Spinal cord (tissue), 10 donors: ENCODE measurements at places on chromosomes 1 and 21.

DNA sequence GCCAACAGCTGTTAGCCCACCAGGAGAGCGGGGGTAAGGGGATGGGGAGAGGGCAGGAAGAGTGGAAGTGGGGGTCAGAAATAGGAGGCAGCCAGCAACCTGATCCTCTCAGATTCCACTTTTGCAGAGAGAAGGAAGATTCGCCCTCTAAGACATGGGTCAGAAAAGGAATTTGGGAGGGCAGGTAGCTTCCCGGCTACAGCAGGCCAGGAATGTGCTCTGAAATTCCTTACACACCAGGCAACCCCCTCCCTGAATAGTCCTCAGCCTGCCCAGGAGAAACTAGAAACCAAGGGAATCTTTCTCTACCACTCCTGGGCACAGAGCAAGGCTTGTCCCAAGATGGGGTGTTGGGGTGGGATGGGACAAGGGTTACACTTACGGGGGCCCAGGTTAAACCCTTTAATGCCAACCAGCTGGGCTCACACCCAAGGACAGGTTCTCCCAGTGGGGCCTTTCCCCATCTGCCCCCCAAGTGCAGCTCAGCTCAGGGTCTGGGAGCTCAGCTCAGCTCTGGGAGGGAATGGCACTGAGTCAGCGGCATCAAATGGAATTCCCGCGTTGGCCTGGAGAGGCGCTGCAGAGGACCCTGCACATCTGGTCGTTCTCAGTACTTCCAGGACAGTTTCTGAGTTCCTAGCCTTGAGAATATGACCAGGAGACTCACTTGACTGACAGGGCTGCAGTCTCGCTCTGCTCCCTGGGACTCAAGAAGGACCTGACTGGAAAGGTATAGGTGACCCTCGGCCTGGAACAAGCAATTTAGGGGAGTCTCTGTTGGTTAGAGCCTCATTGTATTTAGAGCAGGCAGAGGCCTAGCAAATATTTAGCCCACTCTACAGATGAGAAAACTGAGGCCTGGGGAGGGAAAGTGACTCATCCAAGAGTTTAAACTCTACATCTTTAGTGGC, 761 bp downstream of the TNNT2 start:
- no peak overlapping the region for H3K27ac ChIP-seq
- H3K27me3 ChIP-seq = no peaks in the 10 kb centered on the region
- H3K36me3 ChIP-seq = no peaks in the 10 kb centered on the region
- DNase-seq = no peak

- H3K36me3 ChIP-seq = peaks cover 12% of the 10 kb centered on the region
- no peaks in the 10 kb centered on the region for H3K27me3 ChIP-seq
- no peak overlapping the region for H3K27ac ChIP-seq
- H3K4me3 ChIP-seq = no peak overlapping the region
- no peak for DNase-seq
Measured at GRCh38 chr1:7352364-7352763, 418.7 kb upstream of the VAMP3 start.

DNA sequence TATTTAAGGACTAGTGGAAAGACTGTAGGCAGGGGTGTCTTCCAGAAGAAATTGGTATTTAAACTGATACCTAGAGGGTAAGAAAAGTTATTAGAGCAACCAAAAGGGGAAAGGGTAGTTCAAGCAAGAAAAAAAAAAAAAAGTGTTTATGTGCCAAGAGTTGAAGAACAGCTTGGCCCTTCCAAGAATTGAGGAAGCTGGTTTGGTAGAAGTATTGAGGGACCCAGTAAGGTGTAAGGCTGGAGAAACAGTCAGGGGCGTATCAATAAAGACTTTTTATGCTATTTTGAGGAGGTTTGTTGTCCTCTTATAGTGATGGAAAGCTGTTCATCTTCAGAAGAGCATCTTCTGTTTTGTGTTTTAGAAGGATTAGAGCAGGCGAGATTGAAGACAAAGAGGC, 108.3 kb downstream of the PTPRC start:
- H3K27me3 ChIP-seq = no peaks in the 10 kb centered on the region
- no peak overlapping the region for H3K27ac ChIP-seq

- H3K4me3 ChIP-seq = no peak overlapping the region
- no peak overlapping the region for H3K27ac ChIP-seq
- DNase-seq = no peak
- H3K27me3 ChIP-seq = no peaks in the 10 kb centered on the region
- no peaks in the 10 kb centered on the region for H3K4me1 ChIP-seq
Measured at GRCh38 chr21:44057960-44058651, 46.0 kb downstream of the TRAPPC10 start.

DNA sequence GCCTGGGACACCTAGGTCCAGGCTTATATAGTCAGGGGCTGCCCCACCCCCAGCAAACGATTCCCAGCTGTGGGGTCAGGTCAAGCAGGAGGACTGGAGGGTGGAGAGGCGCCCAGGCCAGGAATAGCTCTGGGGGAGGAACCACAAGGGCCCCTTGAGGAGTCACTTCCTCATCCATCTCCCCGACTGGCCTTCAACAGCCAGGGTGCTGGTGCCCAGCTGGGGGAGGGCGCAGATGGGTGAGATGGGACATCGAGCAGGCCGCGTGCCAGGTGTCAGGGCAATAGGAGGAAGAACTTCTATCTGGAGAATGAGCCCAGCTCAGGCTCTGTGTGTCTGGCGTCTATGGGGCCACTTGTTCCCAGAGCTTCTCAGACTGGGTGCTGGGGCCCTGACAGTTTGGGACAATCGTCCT, 208 bp upstream of the MYBPH start:
- peaks cover 8% of the 10 kb centered on the region for H3K36me3 ChIP-seq
- no peak overlapping the region for H3K27ac ChIP-seq
- peaks cover 11% of the 10 kb centered on the region for H3K4me1 ChIP-seq
- H3K27me3 ChIP-seq = no peaks in the 10 kb centered on the region

GRCh38 chr21:45709173-45709572, 65.6 kb downstream of the PCBP3 start:
- no peaks in the 10 kb centered on the region for H3K36me3 ChIP-seq
- H3K4me3 ChIP-seq = no peak overlapping the region
- H3K4me1 ChIP-seq = no peaks in the 10 kb centered on the region
- no peaks in the 10 kb centered on the region for H3K27me3 ChIP-seq
- H3K27ac ChIP-seq = no peak overlapping the region
- no peak for DNase-seq

- H3K4me3 ChIP-seq = no peak overlapping the region
- no peaks in the 10 kb centered on the region for H3K27me3 ChIP-seq
- DNase-seq = no peak
- H3K36me3 ChIP-seq = no peaks in the 10 kb centered on the region
- H3K27ac ChIP-seq = no peak overlapping the region
Measured at GRCh38 chr1:16082283-16083038, 9.0 kb upstream of the FAM131C start.

GRCh38 chr1:40951943-40952743, 27.4 kb upstream of the CTPS1 start:
- H3K27me3 ChIP-seq = no peaks in the 10 kb centered on the region
- peaks cover 11% of the 10 kb centered on the region for H3K4me1 ChIP-seq
- no peak overlapping the region for H3K27ac ChIP-seq
- no peak overlapping the region for H3K4me3 ChIP-seq
